ENCODE measurements at places on chromosomes 11 and 22. TPM values are rescaled to one million over a fixed set of nuclear protein-coding genes. Genes with fewer than 3 reads are reported as not detected.

GRCh38 chr22:36395915-36396314 lies 8.1 kb upstream of the MYH9 start:
- H3K4me3 ChIP-seq, result no peak overlapping the region
- H3K36me3 ChIP-seq, result no peaks in the 10 kb centered on the region
- peak; percentile 88 for DNase-seq
- no peaks in the 10 kb centered on the region for H3K27me3 ChIP-seq
- peaks cover 40% of the 10 kb centered on the region for H3K4me1 ChIP-seq

DNA sequence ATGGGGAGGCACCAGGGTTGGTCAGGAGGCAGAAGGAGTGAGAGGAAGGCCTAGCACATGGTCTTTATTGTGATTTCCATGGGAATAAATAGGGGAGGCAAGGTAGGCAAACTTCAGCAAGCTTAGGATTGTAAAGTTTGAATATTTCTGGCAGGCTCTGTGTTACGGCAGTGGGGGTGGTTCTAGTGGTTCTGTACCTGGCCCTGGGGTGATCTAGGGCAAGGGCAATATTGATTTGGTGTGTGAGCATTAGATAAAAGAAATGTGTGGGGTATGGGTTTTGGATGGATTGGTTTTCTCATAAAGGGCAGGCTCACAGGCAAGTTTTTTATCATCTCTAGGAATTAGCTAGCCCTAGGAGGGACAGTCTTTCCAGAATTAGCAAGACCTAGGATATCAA lies 584.0 kb downstream of the OPCML start:
- DNase-seq, result no peak
- no peak overlapping the region for H3K27ac ChIP-seq
- H3K4me3 ChIP-seq, result no peak overlapping the region
- no peaks in the 10 kb centered on the region for H3K36me3 ChIP-seq
- H3K27me3 ChIP-seq, result peaks cover 7% of the 10 kb centered on the region
- H3K4me1 ChIP-seq, result peaks cover 2% of the 10 kb centered on the region

The CRYBB3 gene
- not detected for total RNA-seq

The MS4A3 gene
- not detected for total RNA-seq

DNA sequence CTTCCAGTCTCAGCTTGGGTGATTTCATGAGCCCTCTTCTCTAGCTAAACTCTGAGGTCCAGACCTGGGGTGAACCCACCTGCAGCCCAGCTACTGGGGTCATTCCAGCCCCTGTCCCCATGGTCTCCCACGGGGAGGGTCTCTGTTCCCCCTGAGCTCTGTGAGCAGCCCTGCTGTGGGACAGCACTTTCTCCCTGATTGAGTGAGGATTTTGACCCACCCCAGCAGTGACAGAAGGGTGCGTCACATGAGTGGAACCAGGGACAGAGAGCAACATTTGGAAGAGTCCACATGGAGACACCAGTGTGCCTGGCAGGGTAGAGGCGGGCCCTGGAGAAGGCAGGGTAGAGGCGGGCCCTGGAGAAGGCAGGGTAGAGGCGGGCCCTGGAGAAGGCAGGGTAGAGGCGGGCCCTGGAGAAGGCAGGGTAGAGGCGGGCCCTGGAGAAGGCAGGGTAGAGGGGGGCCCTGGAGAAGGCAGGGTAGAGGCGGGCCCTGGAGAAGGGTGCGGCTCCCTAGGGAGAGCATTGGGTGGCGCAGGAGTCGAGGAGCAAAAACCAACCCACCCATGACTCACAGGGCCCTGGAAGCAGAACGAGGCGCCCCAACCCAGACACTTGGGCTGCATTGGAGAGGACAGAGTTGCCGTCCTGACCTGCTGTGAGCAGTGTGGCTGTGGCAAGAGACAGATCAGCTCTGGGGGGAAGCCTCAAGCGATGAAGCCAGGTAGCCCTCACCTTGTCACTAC lies 227.7 kb upstream of the B3GAT1 start:
- no peak overlapping the region for H3K4me3 ChIP-seq
- DNase-seq, result no peak
- no peaks in the 10 kb centered on the region for H3K36me3 ChIP-seq
- no peak overlapping the region for H3K27ac ChIP-seq
- H3K4me1 ChIP-seq, result no peaks in the 10 kb centered on the region

The MUC5AC gene
- total RNA-seq, result not detected

The DRD4 gene
- not detected for total RNA-seq

The SLC5A4 gene
- not detected for total RNA-seq

The PGA5 gene
- not detected for total RNA-seq

Measured in osteoblast (primary cell).